T-cell (primary cell): ENCODE measurements at places on chromosomes 2 and 18.

DNA sequence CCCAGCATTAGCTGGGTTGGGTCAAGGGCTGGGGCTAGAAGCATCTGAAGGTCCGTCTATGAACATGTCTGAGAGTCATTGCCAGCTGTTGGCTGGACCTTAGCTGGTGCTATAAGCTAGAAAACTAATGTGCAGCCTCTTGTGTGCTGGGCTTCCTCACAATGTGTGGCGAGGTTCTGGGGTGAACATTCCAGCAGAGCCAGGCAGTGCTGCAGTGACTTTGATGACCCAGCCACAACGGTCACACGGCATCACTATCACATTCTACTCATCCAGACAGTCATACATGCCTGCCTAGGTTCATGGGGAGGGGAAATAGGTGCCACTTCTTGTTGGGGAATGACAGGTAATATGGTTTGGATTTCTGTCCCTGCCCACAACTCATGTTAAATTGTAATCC lies 260.5 kb downstream of the CYP26B1 start:
- no peak for DNase-seq

- DNase-seq: no peak
Measured at GRCh38 chr18:73232933-73233332, 365.1 kb upstream of the NETO1 start.

DNA sequence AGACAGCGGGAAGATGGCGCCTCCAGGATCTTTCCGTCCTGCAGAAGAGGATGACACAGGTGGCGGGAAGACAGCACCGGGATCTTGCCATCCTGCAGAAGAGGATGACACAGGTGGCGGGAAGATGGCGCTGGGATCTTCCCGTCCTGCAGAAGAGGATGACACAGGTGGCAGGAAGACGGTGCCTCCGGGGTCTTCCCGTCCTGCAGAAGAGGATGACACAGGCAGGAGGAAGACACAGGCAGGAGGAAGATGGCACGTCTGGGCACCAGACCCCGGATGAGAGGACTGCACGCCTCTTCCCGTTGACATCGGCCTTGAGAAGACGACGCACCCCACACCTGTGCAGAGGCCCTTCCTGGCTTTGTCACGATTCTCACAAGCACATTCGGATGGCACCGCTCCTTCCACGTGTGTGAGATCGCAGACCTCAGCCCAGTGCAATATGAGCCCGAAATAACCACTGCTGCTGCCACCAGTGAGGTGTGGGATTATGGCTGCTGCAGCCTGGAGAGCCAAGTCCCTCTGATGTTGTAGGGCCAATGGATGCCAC lies 79.4 kb upstream of the SNTG2 start:
- DNase-seq: no peak

- no peak for DNase-seq
Measured at GRCh38 chr18:38948436-38948835, 1382.8 kb upstream of the CELF4 start.
